Stimulated activated CD8-positive, alpha-beta memory T cell treated with anti-CD3 and anti-CD28 coated beads, Interleukin-15, amount 100 ng/mL, for 24 hours (primary cell): ENCODE measurements at places on chromosomes 5 and 9.

DNA sequence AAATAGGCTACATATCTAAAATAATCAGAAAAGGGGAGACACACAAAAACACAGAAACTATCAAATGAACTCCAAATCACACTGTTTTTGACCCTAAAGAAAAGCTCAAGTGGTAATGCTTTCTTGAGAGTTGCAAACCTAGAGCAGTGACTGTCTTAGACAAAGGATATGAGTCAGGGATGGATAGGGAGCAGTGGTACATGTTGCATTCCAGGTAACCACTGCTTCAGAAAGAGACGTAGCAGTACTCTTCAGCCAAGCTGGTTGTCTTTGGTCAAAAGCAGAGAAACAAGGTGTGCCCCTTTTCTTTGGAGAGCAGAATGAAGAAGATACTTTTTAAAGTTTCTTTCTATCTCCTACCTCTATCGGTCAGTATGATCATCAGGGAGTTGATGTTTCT lies 1003.6 kb downstream of the CDH9 start:
- DNase-seq = no peak

- no peak for DNase-seq
Measured at GRCh38 chr5:25415970-25416369, 771.2 kb upstream of the CDH10 start.

DNA sequence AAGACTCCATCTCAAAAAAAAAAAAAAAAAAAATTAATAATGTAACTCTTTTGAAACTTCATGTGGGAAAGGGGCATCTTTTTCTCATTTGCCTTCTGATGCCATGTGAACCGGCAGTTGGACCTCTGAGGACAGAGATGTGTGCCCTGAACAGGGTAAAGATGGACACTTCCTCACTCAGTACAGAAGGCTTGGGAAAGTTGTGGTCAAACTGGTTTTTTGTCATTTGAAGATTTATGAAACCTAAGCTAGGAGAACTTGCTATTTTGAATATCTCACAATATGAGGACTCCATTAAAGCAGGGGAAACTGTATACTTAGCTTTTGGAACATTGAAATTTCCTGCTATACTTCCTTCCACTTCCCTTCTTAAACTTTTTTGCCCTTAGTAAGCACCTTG lies 147.5 kb upstream of the ALDH1B1 start:
- no peak for DNase-seq

DNA sequence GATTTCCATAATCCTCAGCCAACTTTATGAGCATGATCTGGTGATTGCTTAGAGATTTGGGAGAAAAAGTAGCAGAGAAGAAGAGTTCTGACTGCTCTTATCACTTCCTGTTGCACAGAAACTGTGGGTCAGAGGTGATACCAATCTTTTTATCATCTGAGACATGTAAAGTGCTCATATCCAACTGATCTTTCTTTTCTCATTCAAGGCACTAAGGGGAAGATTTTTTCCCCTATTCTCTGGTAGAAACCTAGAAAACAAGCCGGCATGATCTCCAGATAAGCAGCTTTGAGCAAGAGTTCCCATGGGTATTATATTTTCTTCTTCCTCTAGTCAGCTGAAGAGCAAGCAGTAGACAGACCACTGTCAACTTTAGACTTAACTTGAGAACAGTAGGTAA lies 29.0 kb upstream of the GPR150 start:
- DNase-seq = no peak

DNA sequence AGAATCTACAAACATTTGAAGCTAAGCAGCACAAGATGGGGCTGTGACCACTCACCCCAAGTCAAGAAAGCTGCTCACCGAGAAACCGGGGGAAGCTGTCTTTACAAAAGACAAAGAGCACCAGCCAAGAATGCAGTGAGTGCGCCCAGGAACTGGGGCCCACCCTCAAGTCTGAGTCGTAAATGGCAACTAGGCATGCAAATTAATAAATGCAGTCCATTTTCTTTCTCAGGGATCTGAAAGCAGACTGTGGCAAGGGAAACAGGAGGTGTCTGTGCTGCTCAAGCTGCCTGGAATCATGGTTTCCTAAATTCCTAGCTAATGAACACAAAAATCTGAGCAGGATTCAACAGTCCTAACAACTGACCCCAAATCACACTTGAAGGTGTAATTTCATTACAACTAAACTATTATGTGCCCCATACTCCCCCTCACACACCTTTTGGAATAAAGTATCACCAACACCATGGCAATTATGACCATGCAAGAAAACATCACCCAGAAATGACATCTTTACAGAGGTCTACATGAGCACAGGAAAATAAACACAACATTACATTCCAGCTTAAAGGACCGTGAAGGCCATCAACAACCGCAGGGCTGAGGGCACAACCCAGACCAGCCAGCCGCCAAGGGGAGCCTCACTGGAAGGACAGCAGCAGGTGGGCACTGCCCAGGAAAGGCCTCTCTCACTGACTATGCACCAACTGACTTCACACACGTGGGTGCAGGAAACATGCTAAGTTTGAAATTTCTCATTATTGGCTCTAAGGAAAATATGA lies 17.6 kb downstream of the NSUN2 start:
- no peak for DNase-seq

DNA sequence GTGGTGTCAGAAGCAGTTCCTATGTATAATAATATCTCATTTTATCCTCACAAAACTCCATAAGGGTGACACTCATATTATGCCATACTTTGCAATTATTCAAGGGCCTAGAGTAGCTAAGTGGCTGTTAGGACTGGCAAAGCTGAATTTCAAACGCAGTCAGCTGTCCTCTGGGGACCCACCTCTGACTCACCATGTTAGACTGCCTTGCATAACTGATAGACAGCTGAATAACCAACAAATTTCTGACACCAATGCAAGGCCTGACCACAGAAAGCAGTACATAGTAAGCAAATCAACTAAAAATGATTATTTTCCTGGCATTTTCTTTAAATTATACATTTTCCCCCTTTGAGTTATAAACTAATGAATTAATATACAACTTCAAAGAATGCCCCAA lies 251.6 kb upstream of the PTGER4 start:
- no peak for DNase-seq

DNA sequence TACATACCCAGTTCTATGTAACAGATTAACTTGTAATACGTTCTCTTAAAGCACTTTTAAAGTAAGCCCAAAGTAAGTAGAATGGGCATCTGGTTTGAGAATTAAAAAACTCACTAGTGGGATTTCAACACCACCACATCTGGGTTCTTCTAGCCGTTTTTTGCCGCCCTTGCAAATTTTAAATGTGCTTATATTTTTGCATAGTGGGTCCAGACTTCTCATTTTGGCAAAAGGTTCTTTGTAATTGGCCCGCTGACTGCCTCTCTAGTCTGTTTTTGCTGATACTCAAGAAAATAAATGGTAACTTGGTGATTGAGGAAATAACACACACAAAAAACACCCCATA lies 582 bp upstream of the FBXO4 start:
- DNase-seq = no peak

- no peak for DNase-seq
Measured at GRCh38 chr5:171365351-171365750, 22.3 kb upstream of the NPM1 start.

DNA sequence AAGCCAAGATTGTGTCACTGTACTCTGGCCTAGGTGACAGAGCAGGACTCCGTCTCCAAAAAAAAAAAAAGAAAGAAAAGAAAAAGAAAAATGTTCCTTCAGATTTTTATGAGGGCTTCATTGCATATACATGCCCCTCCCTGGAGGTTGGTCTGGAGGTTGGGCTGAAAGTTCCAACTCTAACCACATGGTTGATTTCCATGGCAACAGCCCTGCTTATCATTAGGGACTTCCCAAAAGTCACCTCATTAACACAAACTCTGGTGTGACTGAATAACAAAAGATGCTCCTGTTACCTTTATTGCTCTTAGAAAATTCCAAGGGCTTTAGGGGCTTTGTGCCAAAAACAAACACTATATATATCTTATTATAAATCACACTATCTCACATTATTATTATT lies 113.8 kb downstream of the TMC1 start:
- no peak for DNase-seq

- DNase-seq = no peak
Measured at GRCh38 chr9:70398145-70398556, 16.3 kb downstream of the KLF9 start.

GRCh38 chr9:129838707-129839259 lies 3.5 kb downstream of the USP20 start:
- DNase-seq = no peak

GRCh38 chr5:141507387-141508091 lies 18.7 kb downstream of the PCDHGC5 start:
- DNase-seq = no peak

DNA sequence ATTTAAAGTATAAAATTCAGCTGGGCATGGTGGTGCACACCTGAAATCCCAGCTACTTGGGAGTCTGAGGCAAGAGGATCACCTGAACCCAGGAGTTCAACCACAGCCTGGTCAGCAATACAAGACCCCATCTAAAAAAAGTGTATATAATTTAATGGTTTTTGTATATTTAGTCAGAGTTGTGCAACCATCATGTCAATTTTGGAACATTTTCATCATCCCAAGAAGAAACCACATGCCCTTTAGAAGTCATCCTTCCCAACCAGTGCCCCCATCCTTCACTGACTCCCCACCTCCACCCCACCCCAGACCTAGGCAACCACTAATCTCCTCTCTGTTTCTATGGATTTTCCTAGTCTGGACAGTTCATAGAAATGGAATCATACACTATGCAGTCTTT lies 18.8 kb upstream of the TEK start:
- DNase-seq = no peak

GRCh38 chr5:58490402-58491050 lies 709 bp upstream of the GAPT start:
- no peak for DNase-seq

DNA sequence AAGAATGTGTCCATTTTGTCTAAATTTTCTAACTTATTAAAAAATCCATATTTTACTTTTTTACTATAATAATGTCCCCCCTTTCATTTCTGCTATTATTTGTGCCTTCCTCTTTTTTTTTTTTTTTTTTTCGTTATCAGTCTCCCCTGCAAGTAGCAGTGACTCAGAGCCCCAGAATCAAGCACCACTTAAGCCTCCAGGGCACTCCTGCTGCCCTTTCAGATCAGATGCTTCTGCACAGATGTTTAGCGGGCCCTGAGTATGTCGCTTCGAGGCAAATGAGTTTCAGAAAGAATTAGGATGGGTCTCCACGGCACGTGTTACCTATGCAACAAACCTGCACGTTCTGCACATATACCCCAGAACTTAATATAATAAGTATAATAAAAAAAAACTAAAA lies 11.7 kb downstream of the MED7 start:
- no peak for DNase-seq

GRCh38 chr5:167489202-167489601 lies 802.2 kb upstream of the WWC1 start:
- no peak for DNase-seq

GRCh38 chr9:92547356-92547755 lies 11.6 kb upstream of the ECM2 start:
- no peak for DNase-seq

DNA sequence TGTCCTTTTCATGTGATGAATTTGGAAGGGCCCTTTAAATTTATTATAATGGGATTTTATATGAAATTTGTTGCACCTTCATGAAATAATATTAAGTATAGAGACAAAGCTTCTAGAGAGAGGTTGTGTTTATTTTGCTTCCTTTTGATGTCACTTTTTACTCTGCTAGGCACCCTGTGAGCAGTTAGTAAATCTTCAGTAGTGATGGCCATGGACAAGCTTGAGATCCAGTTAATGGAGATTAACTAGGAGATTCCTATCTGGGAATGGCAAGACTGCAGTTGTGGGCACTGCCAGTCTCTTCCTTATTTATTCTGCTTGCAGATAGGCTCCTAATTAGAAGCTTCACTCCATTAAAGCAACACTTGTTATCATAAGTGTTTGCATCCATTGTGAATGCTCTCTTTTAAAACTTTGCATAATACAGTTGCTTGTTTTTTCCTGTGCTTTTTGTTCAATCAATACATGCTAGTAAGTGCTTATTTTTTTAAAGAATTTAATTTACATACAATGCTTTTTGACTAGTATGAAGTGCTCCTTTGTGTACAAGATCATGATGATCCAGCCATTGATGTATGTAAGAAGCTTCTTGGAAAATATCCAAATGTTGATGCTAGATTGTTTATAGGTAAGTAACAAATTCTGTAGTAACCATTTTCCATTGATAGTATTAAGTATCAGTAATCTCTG lies 25.9 kb downstream of the UGCG start:
- no peak for DNase-seq

DNA sequence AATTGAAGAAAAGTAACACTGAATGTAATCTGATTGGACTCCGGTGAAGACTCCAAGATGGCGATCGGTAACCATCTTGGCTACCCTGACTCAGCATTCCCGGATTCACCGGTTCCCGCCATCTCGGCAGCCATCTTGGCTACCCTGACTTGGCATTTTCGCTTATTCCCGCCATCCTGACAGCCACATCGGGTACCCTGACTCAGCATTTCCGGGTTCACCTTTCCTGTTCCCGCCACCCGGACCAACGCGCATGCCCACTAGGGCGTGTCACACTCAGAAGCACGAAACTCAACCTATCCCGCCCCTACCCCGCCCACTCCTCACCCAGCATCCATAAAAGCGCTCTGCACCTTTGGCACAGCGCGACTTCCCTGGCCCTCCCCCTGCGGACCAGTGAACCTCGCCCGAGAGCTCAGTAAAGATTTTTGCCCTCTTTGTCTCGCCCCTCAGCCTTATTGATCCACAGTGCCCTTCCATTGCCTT lies 17.2 kb downstream of the SPTLC1 start:
- DNase-seq = no peak

- DNase-seq = no peak
Measured at GRCh38 chr5:112445626-112446350, 26.7 kb upstream of the EPB41L4A start.

GRCh38 chr9:87062746-87063145 lies 115.4 kb upstream of the GAS1 start:
- no peak for DNase-seq

DNA sequence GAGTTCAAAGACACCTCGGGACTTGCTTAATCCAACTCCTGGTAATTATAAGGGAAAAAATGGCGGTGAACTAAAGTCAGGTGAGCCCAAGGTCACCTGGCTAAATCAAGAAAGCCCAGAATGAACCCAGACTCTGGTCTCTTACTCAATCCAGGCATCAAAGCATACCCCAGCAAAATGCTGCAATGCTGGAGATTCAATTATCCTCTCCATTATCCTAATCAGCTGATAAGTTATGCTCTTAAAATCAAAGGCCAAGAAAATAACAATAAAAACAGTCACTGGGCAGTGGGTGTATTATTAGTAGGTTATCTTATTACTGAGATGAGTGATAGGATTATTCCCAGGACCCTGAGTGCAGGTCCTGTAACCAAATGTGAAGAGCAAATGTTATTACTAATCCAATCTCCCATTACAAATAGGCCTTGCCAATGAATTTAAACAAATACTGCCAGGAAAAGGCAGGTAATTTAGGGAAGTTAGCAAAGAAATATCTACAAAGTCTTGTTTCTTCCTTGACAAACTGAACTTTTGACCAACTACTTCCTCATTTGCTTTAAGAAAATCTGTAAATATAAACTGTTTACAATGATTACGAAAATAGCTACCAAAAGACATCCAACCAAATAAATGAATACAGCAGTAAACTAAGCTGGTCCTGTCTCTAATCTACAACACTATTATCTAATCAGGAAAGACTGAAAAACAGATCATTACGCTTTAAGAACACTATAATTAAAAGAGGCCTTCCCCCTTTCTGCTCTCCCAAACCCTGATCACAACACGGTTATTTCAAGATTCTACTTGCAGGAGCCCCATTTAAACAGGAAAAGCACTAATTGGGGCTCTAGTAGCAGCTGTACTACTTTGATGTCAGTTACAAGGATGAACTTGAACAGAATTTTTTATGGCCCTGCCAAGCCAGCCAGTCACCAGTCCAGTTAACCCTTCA lies 103.2 kb downstream of the MED27 start:
- DNase-seq = no peak

GRCh38 chr9:136962701-136963248 lies 10.7 kb downstream of the LCN12 start:
- no peak for DNase-seq
